ENCODE measurements at places on chromosomes 4 and X.

- DNase-seq = no peak
Measured at GRCh38 chr4:11589676-11590075, 161.0 kb upstream of the HS3ST1 start.

- no peak for DNase-seq
Measured at GRCh38 chr4:122150931-122151330, 1.2 kb upstream of the BLTP1 start.

- DNase-seq = no peak
Measured at GRCh38 chr4:91298156-91298700, 1005.5 kb upstream of the GRID2 start.

DNA sequence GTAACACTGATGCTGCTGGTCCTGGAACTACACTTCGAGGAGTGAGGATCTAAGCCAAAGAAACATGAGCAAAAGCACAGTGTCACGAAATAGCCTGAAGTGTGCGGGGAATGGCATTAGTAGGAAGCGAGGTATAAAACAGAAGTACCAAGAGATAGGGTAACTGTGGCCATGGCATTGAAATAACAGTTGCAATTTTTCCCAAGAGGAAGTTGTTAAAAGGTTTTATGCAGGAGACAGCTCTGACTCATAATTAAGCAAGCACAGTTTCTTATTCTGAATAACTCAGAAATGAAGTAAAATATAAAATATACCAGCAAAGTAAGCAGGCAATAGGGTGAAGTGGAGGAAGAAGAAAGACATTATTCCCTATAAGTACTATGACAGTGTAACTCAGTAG lies 90.3 kb upstream of the TMEM150C start:
- no peak for DNase-seq

DNA sequence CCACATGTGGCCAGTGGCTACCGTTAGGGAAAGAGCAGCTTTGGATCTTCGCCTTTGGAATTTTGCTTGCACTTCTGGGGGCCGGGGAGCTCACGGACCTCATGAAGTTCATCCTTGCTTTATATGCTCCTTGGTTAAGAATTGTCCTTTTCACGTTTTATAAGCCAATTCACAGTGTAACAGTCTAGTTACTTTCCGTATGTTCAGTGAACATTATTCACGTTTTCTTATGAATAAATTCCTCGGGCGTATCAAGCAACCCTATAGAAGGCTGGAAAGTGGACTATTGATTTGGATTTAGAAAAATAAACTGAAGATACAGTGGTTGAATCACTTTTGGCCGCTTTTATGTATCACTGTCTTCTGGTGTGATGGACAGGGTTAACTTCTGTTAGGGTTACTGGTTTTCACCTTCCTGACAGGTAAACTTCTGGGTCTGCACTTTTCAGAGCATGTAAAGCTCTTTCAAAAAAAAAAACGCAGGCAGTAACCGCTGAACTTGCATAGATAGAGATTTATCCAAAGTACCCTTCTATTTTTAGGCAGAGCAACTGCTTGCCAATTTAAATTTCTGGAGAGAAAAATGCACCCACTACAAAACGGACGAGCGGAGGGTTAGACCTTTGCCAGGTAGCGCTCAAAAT lies 569 bp upstream of the PDLIM5 start:
- DNase-seq = no peak

GRCh38 chr4:3306450-3306849 lies 13.6 kb downstream of the RGS12 start:
- DNase-seq = no peak

GRCh38 chrX:153640736-153641575 lies 6.0 kb upstream of the DUSP9 start:
- DNase-seq = no peak

GRCh38 chr4:177092807-177093206 lies 216.9 kb upstream of the NEIL3 start:
- DNase-seq = no peak

DNA sequence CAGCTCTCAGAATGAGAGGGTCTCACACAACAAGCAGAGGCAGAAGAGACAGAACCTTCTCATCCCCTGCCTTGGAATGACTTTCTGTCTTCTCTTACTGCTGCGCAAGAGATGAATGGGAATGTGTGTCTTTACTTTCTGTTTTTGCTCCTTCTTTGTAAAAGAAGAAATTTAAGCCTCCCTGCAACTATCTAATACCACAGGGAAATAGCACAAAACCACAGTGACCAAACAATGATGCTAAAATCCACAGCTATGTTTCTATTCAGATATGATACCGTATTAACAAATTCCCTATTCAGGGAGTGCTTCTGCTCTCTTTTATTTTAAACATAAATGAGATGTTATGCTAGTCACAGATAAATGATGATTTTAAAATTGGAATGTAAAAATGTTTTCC lies 173.8 kb upstream of the RAI2 start:
- DNase-seq = no peak

DNA sequence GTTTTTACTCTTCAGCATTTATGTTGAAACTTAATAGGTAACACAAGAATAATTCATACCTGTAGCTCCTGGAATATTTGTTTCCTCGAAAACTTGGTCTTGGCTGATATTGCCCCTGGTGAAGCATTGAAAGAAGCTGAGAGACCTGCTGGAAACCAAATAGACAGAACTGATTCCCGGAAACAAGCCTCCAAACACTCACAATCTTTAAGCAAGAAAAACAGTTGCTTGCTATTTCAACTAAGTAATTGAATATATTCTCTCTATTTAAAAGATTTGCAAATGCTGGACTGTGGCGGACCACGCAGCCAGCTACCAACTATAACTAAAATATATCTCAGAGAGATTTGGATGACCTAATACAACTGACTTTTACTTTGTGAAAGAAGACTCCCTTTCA lies 3.6 kb downstream of the PCDH18 start:
- no peak for DNase-seq

GRCh38 chr4:86451560-86452330 lies 91.9 kb upstream of the MAPK10 start:
- no peak for DNase-seq

GRCh38 chr4:53205970-53206369 lies 159.9 kb downstream of the SCFD2 start:
- no peak for DNase-seq

DNA sequence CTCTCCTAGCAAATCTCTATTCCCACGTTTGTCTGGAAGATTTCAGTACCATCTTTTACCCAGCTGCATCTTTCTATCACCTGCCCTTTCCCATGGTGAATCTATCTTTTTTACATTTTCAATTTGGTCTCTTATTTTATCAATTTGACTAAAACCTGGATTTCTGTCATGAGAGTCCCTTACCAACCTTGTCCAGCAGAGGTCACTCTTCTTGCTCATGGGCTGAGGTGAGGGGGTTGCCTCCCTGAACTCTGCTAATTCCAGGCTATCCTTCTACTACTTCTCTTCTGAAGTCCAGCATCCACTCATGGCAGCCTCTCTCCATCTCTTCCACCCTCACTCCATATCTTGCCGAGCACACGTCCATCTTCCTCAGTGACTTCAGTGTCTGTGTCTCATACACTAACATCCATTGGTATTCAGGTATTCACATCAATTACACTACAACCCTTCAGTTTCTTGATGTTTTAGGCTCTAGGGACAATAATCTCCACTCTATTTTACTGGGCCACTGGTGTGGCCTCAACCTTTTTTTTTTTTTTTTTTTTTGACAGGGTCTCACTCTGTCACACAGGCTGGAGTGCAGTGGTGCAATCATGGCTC lies 17.8 kb upstream of the ZNF827 start:
- no peak for DNase-seq

DNA sequence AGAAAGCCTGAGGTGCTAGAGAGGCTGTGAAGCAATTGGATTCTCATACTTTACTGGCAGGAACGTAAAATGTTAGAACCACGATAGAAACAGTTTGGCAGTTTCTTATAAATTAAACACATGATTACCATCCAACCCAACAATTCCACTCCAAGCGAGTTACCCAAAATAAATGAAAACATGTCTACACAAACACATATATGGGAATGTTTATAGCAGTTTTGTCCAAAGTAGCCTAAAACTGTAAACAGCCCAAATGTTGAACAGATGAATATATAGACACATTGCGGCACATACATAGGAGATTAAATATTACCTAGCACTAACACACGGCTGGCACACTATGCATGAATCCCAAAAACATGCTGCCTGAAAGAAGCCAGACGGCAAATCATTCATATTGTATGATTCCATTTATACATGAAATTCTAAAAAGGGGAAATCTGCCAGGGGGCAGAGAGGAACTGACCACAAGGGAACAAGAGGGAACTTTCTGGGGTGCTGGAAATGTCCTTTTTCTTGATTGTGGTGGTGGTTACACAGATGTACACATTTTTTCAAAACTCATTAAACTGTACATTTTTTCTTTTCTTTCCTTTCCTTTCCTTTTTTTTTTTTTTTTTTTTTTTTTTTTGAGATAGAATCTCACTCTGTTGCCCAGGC lies 50.4 kb upstream of the SLC25A4 start:
- DNase-seq = no peak

DNA sequence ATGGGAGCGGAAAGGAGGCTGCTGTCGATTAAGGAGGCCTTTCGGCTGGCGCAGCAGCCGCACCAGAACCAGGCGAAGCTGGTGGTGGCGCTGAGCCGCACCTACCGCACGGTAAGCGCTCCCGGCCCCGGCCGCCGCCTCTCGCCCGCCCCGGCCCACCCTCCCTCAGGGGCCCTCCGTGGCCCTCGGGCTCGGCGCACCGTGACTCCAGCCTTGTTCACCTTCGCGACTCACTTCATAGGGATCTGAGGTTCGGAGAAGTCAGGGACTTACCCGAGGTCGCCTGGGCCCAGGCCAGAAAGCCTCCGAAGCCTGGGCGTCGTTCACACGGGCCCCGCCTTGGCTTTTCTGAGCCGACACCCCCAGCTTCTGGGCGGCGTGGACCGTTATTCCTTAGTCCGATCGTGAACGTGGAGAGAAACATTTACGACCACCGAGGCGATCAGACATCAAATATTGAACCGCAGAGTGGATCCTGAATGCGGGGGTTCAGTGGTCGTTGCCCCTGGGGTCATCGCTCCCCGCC lies 362 bp downstream of the NCAPG start:
- no peak for DNase-seq

GRCh38 chr4:83618431-83618830 lies 82.5 kb downstream of the GPAT3 start:
- DNase-seq = no peak

DNA sequence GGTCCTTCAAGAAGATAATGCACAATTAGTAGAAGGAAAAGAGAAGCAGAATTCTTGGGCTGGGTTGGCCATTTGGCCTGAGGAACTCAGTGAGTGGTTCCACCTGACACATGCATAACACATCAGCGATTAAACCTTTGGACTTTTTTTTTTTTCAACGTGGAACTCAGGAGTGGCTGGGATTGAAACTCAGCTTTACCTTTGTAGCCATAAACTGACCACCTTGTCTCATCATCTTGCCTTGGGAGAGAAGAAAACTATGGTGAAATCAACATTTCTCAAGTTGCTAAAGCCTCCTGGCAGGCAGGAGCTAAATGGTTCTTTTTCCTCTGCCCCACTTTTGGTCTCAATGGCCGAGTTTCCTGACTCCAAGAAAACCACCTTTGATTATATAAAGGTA lies 16.3 kb downstream of the PTTG2 start:
- no peak for DNase-seq
